Natural killer cell treated with Interleukin-12 subunit alpha and Interleukin-12 subunit beta and Interleukin-15 and Interleukin-18, amount 100 ng/mL, for 72 hours (primary cell): ENCODE measurements at places on chromosomes 12 and 14. TPM values are rescaled to one million over a fixed set of nuclear protein-coding genes. Genes with fewer than 3 reads are reported as not detected.

DNA sequence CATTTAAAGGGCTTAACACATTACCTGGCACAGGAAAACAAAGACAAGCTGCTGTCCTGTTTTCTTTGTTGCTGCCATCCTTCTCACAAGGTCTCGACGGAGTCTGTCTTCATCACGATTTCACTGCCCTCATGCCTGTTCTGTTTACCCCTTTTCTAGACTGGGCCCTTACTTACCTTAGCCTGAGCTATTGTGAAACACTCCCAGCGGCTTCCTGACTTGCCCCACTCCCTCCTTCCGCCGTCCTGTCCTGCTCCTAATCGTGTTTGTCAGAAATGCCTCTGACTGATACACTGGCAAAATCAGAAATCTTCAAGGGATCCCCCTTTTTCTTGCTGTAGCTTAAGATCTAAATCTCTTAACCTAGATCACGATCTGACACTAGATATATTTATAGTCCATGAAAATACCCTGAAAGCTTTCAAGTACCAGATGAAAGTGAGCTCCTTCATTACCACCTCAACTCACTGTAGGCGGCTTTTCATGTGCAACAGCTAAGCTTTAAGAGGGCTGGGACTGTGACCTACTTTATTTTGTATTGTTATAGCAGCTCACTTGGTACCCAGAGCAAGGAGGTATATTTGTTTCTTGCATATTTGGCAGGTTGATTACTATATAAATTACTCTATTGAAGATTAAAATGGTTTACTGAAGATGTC, 32.1 kb downstream of the TECPR2 start:
- no peak for DNase-seq

- DNase-seq: no peak
Observed at GRCh38 chr12:119082016-119082415, 96.7 kb upstream of the HSPB8 start.

GRCh38 chr12:62643486-62643885, 176.9 kb downstream of the MON2 start:
- no peak for DNase-seq

GRCh38 chr12:56243731-56244181, 13.9 kb downstream of the SLC39A5 start:
- DNase-seq: no peak

DNA sequence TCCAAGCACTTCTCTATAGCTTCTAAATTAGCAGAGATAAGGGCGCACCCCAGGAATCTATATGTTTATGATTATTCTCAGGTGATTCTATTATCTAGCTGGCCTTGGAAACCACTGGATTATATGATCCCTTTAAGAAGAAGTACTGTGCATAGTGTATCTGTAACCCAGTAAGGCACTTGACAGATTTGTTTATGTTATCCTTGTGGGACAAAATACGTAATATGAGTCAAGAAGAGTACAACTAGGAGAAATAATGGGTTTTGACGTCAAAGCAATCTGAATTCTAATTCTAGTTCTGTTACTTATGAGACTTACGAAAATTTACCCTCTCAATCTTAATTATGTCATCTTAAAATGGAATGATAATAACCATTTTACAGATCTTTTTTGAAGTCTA, 259.6 kb upstream of the NAV3 start:
- no peak for DNase-seq

The TUBA1C gene
- 260 TPM for total RNA-seq

The SRRM4 gene
- total RNA-seq: not detected

DNA sequence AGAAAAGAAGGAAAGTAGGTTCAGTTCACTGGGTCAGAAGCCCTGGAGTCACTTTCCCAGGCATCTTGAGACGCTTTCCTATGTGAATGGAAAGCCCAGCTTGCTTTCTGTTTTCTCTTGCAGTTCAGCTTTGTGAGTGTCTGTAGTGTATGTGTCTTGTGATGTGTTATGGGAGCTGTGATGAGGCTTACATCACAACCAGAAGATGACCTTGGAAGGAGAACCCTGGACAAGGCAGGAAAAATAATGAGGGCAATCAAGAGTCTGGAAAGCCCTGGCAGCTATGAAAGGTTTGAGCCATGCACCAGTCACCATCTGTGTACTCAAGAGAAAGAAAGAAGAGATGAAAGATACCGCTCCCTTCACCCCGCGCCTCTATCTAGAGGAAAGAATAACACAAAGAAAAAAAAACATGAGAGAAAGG, 35.2 kb upstream of the PTGR2 start:
- no peak for DNase-seq

DNA sequence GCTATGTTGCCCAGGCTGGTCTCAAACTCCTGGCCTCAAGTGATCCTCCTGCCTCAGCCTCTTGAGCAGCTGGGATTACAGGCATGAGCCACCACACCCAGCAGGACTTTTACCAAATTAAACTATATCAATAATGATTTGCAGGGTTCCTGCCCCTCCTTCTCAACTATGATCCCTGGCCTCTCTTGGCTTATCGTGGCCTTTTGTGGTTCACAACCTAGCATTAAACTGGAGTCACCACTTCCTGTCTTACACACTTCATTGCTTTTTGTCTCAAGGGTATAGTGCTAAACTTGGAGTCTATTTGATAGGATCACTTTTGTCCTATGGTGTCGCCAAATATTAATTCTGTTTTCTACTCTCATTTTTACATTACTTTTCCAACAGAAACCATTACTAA, 64.5 kb downstream of the SEC23A start:
- no peak for DNase-seq

DNA sequence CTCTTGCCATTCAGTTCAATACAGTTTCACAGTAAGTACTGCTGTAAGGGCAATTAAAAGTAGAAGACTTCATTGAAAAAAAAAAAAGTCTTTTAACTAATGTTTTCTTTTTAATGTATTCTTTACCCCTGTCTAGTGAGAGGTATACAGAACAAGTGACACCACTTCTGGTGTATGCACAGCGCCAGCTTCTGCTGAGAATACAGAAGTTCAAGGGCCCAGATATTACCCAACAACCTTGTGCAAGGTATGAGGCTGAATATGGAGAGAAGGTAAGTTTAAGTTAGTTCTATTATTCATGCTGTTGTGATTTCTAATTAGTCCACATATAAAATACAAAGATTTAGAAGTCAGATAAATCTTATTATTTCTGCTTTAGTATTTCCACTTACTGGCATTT, 168.7 kb downstream of the CFAP54 start:
- DNase-seq: no peak

- DNase-seq: no peak
Observed at GRCh38 chr14:96920023-96920422, 122.8 kb downstream of the VRK1 start.

DNA sequence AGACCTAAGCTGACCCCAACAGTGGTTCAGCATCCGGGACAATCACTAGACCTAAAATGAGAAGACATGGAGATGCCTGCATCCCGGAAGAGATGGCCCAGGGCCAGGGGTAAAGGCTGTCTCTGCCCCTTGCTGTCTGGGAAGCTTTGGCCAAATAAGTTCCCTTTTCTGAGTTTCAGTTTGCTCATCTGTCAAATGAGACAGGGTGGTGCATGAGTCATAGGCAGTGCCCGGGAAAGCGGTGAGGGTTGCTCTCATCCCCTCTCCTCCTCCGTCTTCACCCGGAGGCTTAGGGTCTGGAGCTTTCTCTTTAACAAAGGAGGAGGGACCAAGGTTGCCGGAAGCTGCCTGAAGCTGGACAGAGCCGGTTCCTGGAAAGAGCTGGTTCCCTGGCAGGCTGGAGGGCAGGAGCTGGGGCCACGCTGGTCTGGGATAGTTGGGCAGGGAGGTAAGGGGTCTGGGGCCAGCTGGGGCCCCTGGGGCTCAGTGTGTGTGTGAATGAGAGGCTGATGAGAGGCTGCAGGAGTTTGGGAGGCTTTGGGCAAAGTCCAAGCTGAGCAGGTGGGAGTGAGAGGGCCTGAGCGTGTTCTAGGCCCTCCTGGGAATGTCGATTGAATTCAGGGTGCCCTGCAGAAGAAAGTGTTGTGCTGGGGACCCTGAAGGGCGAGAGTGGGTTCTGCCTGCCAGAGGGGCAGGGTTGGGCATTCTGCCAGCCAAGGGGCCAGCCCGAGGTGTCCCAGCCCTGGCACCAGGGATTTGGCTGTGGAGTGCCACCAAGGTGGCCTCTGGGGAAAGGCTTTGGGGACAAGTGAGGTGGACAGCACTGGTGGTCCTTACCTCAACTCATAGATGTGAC, at the start of gene SDSL:
Gene SDSL (plus strand): TSS at position 351 of the 856 bp plus-strand sequence. CDS start 5,603 bp downstream, outside the sequence.
- no peak for DNase-seq

- no peak for DNase-seq
Observed at GRCh38 chr14:51473808-51474565, 177.7 kb upstream of the FRMD6 start.

DNA sequence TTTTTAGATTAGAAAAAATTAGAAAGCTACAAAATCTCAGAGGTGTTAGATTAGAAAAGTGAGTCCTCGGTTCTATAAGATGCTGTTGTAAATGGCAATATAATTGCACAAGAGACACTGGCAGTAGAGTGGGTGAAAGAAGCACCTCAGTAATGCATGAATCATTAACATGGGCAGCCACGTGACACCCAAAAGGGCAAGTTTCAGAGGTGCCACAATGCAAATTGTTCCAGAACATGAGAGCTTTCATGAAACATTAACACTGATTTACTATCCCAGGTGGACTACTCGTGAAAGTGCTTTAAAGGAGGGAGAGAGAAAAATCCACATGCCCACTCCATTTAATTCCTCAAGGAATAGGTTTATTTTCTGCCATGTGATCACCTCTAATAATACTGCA, 108.4 kb downstream of the PTPRR start:
- no peak for DNase-seq

- DNase-seq: no peak
Observed at GRCh38 chr12:49863946-49864797, 21.3 kb upstream of the BCDIN3D start.

GRCh38 chr12:115657081-115658013, 620.1 kb downstream of the MED13L start:
- DNase-seq: no peak

DNA sequence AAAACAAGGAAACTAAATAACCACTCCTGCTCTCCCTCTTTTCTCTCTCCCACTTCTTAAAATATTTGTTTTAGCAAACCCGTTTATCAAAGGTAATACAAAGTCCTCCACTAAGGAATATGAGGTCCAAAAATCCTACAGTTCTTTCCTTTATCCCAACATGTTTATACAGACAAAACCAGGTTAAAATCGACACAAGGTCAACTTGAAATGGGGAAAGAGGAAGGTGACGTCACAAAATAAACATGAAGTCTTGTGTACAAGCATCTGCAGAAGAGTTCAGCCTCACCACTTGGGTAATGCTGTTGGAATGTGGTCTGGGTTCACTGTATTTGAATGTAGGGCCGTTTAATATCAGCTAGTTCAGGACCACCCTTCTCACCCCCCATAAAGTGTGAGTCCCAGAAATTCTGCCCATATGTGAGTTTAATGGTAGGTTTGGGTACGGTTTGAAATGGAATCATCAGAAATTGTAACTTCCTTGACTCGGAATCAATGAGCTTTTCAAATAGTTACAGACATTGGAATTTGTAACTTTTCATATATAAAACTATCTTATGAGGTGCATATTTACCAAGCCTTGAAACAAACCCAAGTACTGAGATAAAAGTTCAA, 120.0 kb upstream of the SLC38A2 start:
- no peak for DNase-seq

The CD27 gene
- total RNA-seq: 2.1 TPM

DNA sequence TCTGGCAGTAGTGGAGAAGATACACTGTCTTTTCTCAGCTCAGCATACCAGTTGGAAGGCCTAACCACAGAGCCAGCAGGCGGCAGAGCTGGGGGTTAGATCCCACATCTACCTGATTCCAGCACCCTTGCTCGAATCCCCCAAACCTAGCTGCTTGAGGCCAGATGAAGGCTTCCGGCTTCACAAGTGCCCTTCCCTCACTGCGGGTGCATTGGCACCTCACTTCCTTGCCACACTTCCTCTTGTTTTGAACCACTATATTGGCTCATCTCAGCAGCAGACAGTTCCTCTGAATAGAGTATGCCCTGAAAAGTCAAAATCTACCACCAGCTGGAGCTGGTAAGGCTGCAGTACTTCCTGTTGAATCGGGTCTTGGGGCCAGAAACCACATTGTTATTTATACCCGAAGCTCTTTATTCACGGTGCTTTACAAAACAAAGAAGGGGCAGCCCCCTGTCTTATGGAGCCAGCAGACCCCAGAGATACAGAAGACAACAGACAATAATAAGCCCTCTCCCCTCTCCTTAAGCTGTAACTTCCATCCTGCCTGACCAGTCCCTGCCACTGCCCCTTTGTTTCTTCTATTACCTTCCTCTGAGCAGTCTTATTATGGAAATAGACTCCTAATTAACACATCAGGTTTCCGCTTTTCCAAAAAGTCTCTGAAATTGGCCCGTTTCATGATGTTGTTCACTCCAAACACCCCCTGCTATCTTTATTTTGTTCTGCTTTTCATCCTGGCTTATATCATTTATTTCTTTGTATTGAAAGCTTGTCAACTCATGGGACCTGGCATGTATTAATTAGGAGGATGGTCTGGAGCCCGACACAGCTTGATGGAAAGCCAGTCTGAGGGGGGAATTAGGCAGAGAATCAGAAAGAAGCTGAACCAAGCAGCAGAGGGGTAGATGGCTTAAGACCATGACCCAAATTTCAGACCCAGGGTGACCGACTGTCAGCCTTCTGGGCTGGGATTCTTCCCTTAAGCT, 233.5 kb downstream of the EFCAB11 start:
- peak; percentile 86 for DNase-seq

The HCAR2 gene
- total RNA-seq: 0.64 TPM

The PAH gene
- not detected for total RNA-seq

GRCh38 chr12:104877103-104877705, 80.9 kb downstream of the SLC41A2 start:
- no peak for DNase-seq

DNA sequence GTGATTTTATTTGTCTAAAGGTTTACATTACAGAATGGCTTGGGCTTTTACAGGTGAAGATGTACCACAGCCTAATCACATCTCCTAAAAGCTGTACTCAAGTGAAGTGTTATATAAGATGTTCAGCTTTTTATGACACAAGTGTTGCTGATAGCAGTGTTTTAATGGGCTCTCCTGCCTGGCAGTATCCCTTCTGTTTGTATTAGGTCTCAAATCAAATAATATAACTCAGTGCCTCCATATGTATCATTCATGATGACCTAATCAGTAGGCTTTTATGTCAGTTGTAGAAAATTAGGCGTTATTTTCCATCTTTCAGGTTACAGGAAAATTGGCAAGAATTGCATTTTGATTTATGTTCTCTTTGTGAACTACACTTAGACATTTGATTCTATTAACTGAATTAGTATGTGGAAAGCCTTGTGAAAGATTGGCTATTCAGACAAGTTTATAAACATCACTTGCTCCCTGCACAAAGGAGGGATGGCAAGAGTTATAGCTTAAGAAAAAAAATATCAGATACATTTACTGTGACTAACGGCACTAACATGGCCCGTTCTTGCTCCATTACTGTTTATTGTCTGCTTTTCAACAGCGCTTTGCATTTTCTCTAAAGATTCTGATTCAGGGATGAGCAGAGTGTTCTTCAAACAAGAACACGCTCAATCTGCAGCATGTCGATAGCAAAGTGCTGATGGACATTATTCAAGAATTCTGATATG, 143.7 kb upstream of the DIO2 start:
- no peak for DNase-seq

The ABHD12B gene
- not detected for total RNA-seq
